ENCODE measurements at places on chromosomes 2 and 18. TPM values are rescaled to one million over a fixed set of nuclear protein-coding genes. Genes with fewer than 3 reads are reported as not detected.

SGO2 gene
- 2.9 TPM for total RNA-seq

MC5R gene
- not detected for total RNA-seq

TNS1 gene
- 328 TPM for total RNA-seq

CNPPD1 gene
- 50.4 TPM for total RNA-seq

MAB21L4 gene
- total RNA-seq: 9.8 TPM

PRKAG3 gene
- not detected for total RNA-seq

RIT2 gene
- total RNA-seq: not detected

APCDD1 gene
- total RNA-seq: 10.8 TPM

DNA sequence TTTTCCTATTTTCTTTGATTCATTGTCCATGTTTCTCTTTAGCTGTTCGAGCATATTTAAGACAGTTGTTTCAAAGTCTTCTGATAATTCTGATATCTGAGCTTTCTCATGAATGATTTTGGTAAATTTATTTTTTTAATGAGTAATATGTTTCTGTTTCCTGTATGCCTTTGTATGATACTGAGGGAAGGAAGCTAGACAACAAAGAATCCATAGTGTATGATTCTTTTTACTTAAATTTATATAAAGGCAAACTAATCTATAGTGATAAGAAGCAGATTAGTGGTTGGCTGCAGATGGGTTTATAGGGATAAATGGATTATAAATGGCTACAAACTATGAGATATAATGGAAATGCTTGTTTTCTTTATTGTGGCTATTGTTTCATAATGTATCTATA is 352.7 kb upstream of the CDH2 start:
- H3K36me3 ChIP-seq: no peaks in the 10 kb centered on the region
- no peaks in the 10 kb centered on the region for H3K27me3 ChIP-seq
- no peak for DNase-seq
- no peak overlapping the region for H3K27ac ChIP-seq
- H3K4me3 ChIP-seq: no peak overlapping the region
- no peaks in the 10 kb centered on the region for H3K4me1 ChIP-seq

DNA sequence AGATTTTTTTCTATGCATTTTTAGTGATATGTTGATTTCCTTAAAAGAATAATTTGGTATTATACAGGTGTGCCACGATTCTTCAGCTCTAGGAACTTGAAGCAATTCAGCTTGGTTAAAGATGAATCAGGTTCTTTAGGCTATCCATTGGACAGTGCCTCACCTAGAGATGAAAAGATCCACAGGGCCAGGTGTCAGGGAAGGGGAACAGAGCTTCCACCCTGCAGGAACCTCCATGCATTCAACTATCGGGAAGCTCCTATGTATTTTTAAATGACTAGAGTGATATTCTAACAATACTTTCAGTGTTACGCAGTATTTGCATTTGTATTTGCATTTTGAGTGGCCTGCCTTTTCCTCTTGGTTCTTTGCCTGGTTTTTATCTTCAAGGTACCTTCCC is 40.2 kb downstream of the PKP4 start:
- H3K36me3 ChIP-seq: no peaks in the 10 kb centered on the region
- no peak overlapping the region for H3K27ac ChIP-seq
- H3K27me3 ChIP-seq: no peaks in the 10 kb centered on the region
- H3K4me3 ChIP-seq: no peak overlapping the region
- peaks cover 8% of the 10 kb centered on the region for H3K4me1 ChIP-seq

DNA sequence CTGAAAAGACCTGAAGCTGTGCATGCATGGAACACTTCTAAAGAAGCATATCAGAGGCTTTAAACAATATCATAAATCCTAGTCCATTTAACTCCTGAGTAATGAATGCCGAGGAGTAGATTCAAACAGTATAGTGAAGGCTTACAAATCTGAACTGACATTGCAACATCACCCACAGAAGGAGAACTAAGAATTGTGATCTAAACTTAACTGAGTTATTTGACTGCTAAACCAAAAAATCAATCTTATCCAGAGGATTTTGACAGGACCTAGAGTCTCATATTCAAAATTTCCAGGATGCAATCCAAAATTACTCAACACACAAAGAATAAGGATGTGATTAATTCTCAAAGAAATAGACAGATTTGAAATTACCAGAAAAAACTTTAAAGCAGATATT is 181.0 kb downstream of the SLC39A10 start:
- H3K36me3 ChIP-seq: no peaks in the 10 kb centered on the region
- H3K27ac ChIP-seq: no peak overlapping the region
- no peak for DNase-seq
- no peaks in the 10 kb centered on the region for H3K4me1 ChIP-seq

DNA sequence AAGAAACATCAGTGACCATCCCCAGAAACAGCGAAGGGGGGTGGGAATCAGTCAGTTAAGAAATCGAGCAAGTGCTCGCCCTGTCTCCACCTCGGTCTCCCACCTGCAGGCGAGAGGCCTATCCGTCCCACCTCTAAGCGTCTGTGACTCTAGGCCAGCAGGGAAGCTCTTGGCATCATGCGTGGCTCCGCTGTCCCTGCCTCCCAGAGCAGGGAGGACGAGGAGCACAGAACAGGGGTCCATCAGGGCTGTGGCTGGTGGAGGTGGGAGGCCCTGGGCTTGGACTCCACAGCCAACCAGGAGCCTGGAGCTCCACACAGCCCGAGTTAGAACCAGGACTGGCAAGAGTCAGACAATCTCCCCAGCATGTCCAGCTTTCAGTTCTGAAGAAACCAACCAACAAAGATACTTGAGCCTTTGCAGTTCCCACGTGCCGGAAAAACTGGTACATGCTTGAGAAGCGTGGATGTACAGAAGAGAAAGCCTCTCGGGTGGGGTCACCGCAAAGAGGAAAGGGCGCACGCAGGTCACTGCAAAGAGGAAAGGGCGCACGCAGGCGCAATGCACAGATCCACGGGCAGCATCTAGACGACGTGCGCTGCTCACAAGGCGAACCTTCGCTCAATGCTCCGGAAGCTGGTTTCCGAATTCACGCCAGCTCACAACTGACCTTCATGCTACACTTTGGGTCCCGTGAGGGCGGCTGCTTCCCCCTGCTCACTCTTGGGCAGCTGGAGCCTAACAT is 104.5 kb upstream of the ALKAL2 start:
- no peaks in the 10 kb centered on the region for H3K36me3 ChIP-seq
- no peak for DNase-seq
- no peaks in the 10 kb centered on the region for H3K4me1 ChIP-seq

DNA sequence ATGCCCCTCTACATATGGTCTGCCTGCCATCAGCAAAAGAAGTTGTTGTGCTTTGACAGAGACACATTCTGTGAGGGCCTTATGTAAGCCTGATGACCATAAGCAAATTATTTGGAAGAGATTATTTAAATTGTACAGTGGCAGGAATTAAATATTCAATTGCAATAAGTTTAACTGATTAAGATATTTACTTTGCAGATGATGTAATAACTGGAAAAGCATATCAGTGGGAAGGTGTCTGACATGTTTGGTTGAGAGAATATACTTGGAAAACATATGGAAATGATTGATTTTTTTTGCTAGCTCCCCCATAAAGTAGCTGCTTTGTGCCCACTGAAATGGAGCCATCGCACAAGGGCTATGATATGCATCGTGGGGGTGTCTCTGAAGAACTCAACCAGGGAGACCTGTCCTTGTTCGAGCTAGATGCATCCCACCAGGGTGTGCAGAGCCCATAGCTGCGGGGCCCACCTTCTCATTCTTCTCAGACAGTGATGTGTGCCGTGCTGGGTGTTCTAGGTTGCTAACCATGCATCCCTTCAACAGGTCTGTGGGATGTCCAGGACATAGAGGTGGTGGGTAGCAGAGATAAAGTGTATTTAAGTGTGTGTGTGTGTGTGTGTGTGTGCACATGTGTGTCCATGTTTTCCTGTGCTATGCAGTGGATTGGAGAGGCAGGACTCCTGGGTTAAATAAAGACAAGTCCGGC is 90.4 kb upstream of the PARD3B start:
- no peak overlapping the region for H3K27ac ChIP-seq
- H3K27me3 ChIP-seq: no peaks in the 10 kb centered on the region
- DNase-seq: no peak
- no peak overlapping the region for H3K4me3 ChIP-seq
- H3K4me1 ChIP-seq: peaks cover 15% of the 10 kb centered on the region

- H3K27me3 ChIP-seq: no peaks in the 10 kb centered on the region
- H3K4me1 ChIP-seq: no peaks in the 10 kb centered on the region
- no peak overlapping the region for H3K4me3 ChIP-seq
- no peak overlapping the region for H3K27ac ChIP-seq
Observed at GRCh38 chr18:28771849-28772248, 594.9 kb upstream of the CDH2 start.

GRCh38 chr2:151551556-151551955 is 141.9 kb downstream of the RIF1 start:
- H3K36me3 ChIP-seq: no peaks in the 10 kb centered on the region
- no peak for DNase-seq
- no peak overlapping the region for H3K27ac ChIP-seq
- no peak overlapping the region for H3K4me3 ChIP-seq

DNA sequence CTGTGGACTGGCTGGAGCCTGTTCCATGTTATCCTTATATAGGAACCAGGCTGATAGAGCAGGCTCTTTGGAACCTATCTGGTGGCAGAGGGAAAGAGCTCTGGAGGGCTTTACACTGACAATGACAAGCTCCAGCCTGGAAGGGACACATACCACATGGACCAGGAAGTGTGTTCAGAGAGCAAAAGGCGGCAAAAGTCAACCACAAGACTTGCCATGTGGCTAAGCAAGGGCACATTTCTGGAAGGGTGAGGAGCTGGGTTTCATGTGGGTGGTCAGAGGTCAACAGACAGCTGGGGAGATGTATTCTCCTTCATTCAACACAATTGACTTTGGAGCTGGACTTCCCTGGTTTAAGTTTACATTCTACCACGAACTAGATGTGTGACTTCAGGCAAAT is 325.2 kb downstream of the DYSF start:
- no peaks in the 10 kb centered on the region for H3K36me3 ChIP-seq
- H3K4me1 ChIP-seq: no peaks in the 10 kb centered on the region
- no peaks in the 10 kb centered on the region for H3K27me3 ChIP-seq
- H3K4me3 ChIP-seq: no peak overlapping the region

- peak overlapping the region; percentile 66 for H3K4me3 ChIP-seq
- H3K36me3 ChIP-seq: no peaks in the 10 kb centered on the region
- no peak overlapping the region for H3K27ac ChIP-seq
- H3K4me1 ChIP-seq: no peaks in the 10 kb centered on the region
- H3K27me3 ChIP-seq: peaks cover 19% of the 10 kb centered on the region
Observed at GRCh38 chr2:164620457-164620856, 825 bp downstream of the GRB14 start.

GRCh38 chr18:46411867-46412690 is 244.9 kb downstream of the LOXHD1 start:
- H3K4me1 ChIP-seq: peaks cover 18% of the 10 kb centered on the region
- no peaks in the 10 kb centered on the region for H3K36me3 ChIP-seq
- DNase-seq: no peak

DNA sequence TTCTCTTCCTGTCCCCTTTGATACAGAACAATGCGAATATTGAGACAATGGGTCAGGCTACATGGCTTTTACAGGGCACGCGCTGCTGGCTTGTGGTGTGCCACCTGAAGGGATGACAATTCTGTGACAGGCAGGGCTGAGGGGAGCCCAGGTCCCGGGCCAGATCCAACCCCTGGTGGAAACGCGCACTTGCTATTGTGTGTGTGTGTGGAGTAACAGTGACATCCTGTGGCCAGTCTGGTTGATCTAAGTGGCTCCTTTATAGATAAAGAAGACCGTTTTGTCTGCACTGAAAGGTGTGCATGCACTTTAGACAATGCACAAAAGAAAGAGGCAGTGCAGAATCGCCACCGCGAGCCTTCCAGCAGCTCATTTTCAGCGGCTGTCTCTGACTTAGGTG is 273.6 kb downstream of the HRH4 start:
- no peaks in the 10 kb centered on the region for H3K36me3 ChIP-seq
- H3K4me1 ChIP-seq: peaks cover 6% of the 10 kb centered on the region
- H3K4me3 ChIP-seq: no peak overlapping the region

DNA sequence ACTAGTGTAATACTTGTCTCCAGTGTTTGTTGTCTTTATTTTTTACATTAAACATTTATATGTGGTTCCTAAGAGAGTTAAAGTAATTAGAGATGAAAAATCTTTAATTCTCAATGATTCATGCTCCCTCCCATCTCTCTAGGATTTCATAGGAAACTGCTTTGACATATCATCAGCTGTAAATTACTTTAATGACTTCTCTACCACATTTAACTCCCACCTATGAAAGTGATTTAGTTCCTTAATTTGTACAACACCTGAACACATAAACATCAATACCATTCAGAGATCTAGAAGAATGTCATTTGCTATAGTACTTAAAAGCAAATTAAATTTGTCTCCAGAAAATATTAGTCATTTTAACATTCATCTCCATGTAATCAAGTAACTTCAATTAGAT is 524.2 kb upstream of the CHAC2 start:
- H3K4me3 ChIP-seq: no peak overlapping the region
- no peaks in the 10 kb centered on the region for H3K4me1 ChIP-seq
- H3K27ac ChIP-seq: no peak overlapping the region
- no peaks in the 10 kb centered on the region for H3K27me3 ChIP-seq

GRCh38 chr18:3590096-3590630 is 140.2 kb downstream of the TGIF1 start:
- no peak overlapping the region for H3K27ac ChIP-seq
- H3K4me1 ChIP-seq: peaks cover 22% of the 10 kb centered on the region
- no peaks in the 10 kb centered on the region for H3K36me3 ChIP-seq
- DNase-seq: no peak

Measured in transverse colon (tissue), 4 donors.